NCI-H187 treated with DMSO at 0.1 percent for 48 hours (cell line): ENCODE measurements at places on chromosomes 6 and 20.

DNA sequence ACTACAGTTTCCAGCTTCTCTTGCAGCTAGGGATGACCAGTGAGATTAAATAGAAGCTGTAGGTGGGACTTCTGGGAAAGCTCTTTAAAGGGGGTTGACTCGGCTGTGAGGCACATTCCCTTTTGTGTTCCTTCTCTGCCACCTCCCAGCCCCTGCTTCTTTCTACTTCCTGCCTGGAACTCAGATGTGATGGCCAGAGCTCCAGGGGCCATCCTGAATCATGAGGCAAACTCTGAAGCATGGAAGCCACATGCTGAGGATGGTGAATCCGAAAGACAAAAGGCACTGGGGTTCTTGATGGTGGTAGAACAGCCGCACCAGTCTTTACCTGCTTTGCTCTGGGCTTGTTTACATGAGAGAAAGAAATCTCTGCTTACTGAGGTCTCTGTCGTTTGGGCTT, 9.1 kb downstream of the CEBPB start:
- DNase-seq, result no peak

DNA sequence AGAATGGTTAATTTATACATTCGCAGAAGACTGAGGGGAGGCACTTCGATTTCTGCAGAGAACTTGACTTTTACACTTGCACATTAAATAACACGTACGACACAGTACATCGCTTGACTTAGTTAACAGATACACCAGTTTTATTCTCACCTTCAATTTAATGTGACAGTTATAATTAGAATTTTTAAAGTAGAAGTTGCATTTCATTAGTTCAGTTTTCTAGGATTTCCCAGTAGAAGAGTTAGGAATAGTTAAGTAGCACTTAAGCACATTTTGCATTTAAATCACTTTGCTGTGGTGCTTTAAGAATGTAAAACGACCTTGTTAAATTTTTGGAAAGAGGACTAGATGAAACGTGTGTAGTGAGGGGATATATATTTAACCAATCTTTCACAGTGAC, 1.6 kb upstream of the BEND3 start:
- no peak for DNase-seq

DNA sequence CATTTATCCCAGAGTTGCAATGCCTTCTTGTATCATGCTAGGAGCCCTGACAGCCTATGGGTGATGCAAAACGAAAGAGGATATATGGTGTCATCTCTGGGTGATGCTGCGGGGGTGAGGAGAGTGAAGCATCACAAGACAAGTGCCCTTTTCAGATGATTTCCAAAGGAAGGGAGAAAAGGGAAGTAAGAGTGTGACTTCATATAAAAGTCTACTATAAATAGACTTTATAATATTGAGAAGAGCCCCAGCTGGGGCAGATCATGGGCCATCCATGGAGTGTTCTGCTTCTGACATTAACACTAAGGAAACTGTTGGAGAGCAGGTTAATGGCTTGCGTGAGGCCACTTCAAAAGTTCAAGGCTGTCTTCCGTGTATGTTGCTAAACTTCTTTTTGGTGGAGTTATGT, 4.4 kb downstream of the CD83 start:
- DNase-seq, result no peak

- no peak for DNase-seq
Measured at GRCh38 chr6:79498842-79499241, 38.4 kb downstream of the LCA5 start.

GRCh38 chr6:158194487-158195280, 26.5 kb downstream of the GTF2H5 start:
- no peak for DNase-seq

DNA sequence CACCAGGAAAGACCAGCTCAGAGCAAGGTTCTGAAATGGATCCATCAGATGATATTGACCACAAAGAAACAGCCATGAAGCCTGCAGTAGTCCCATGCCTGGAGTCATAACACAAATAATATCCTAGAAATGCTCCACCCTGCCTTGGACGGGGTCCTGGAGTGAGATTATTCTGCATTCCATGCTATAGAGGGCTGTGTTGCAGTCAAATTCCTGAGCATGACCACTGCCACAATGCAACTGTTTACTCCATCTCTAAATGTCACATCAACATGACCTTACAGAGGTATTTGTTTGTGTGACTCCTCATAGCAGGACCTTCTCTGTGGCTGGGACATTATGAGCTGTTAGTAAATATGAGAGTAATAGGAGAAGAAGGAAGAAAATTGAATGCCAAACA, 257.5 kb upstream of the TCF21 start:
- DNase-seq, result no peak

DNA sequence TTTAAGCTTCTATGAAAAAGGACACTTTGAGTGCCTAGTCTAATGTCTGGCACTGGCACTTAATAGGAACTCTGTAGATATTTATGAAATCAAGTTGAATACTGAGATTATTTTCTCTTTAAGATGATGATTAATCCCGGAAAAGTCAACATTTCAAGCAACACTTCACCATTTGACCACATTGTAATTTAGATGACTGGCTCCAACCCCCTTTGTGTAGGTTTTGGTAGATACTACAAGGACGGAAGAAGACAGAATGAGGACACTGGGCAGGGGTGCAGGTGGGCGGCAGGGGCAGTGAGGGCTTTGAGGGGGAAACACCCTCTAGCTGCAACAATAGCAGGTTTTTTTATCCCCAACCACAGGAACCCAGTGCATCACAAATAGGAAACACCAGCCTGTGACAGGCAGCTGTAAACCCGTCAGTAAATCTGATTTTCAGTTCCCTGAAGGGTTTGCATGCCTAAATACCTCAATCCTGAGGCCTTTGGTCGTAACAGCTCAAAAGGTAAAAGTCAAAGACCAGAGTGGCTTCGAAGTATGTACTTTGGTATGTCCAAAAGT, 4.6 kb downstream of the DTNBP1 start:
- no peak for DNase-seq

- DNase-seq, result no peak
Measured at GRCh38 chr6:42047790-42048405, 2.4 kb upstream of the TAF8 start.

GRCh38 chr6:45480752-45481415, 103.2 kb upstream of the SUPT3H start:
- DNase-seq, result no peak

DNA sequence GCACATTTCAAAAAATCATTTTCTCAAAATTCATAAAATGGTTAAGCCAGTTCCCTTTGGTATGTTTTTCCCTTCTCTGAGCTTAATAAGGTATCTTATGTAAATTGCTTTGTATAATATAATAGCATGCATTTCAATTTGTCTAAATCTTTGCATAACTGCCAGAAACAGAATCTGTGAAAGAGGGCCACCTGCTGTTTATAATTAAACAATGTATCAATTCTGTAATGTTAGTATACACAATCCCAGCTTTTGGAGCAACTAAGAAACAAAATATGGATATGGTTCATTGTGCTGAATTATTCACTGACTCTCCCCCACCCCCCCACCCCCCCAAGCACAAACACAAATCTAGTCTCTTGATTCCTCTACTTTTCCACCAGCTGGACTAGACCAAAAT, 54.8 kb downstream of the GPX5 start:
- no peak for DNase-seq

DNA sequence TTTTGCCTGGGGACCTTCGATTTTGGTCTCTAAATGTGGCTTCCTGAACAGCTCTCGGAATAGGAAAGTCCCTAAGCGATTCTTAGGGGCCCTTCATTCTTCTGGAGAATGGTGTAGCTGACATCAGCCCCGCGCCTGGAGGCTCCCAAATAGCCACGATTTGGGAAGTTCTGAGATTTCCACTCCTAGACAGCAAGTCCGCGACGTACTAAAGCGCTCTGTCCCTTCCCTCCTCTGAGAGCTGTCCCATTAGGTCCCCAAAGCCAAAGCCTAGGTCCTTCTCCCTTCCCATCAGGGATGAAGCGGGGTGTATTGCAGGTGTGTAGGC, 756 bp downstream of the MOXD1 start:
- no peak for DNase-seq

- DNase-seq, result no peak
Measured at GRCh38 chr6:149923327-149923986, 536 bp upstream of the RAET1G start.

DNA sequence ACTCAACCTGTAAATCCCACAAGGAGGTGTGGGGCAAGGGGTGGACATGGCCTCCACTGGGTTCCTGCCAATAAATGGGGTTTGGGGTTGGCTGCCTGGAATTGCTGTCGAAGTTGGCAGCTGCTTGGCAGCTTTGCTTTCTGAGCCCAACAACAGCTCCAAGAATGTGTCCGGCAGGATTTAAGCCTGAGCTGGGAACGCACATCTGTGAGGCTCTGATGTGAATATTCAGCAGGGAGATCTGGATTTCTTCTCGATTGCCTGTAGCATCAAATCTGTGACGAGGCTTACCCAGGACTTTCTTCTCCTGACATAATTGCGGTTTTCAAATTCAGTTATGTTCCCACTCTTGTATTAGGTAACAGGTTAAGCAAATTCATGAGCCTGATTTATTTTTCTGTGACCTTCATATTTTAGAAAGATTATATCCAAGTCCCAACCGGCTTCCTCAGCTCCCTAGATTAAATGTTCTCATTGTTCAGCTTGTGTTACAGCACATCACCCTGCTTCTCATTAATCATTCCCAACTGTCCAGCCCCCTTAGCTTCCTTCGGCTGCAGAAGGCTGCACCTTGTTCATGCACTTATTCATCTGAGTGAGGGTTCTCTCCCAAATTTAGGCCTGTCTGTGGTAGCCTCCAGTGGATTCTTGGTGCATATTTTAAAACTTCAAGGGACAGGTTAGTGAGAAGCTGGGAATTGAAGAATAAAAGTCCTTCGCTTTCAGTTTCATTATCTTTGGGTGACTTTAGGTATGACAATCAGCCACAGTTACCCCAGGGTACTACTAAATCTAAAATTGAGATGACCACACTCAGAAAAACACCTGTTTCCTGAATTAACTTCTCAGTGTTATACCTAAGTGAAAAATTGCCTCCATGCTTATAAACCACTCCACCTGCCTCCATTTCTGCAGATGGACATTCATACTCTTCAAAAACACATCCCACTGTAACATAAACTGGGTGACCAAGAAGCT, 310.0 kb downstream of the ESR1 start:
- no peak for DNase-seq

GRCh38 chr6:117481926-117482239, 591 bp upstream of the DCBLD1 start:
- no peak for DNase-seq

- no peak for DNase-seq
Measured at GRCh38 chr6:166419717-166420116, 37.0 kb upstream of the MPC1 start.

DNA sequence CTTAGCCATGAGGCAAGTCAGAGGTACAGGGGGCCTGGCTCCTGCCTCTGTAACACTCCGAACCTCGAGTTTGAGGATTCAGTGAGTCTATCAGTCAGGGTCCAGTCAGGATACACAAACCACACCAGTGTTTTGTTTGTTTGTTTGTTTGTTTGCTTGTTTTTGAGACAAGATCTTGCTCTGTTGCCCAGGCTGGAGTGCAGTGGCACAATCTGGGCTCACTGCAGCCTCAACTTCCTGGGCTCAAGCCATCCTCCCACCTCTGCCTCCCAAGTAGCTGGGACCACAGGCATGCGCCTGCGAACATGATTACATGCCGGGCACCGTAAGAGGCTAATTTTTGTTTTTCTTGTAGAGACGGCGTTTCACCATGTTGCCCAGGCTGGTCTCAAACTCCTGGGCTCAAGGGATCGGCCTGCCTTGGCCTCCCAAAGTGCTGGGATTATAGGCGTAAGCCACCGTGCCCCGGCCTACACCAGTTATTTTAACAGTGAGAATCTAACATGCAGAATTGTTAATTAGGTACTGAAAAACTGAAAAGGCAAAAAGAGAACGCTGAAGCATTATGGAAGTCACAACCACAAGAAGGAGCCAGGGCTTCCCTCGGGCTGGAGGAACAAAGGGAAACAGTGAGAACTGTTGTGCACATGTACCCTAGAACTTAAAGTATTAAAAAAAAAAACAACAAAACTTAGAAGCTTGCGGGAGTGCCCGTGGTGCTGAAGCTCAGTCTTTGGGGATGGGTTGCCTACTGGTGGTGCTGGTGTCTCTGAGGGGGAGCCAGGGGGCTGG, 40.4 kb downstream of the SRSF3 start:
- DNase-seq, result no peak

DNA sequence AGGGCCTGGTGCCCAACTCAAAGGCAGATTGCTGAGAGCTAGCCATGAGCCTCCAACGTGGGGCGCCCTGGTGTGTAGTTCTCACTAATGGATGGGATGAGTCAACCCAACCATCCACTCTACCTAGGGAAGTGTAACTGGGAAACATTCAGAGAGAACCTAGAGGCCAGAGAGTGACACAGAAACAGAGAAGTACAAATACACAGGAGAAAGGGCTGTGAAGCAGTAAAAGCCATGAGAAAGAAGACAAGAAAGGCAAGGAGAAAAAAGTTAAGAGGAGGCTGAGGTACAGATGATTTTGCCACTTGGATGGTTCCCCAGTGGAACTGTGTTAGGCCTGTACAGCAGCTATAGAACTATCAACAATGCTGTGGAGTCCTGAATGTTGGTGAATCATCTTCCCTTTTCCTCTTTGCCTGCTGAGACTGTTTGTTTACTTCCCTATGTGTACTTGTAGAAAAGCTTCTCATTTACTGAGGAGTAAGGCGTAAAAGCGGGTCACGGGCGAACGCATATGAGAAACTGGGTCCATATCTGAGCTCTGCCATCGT, 39.0 kb downstream of the MAN1A1 start:
- DNase-seq, result no peak

DNA sequence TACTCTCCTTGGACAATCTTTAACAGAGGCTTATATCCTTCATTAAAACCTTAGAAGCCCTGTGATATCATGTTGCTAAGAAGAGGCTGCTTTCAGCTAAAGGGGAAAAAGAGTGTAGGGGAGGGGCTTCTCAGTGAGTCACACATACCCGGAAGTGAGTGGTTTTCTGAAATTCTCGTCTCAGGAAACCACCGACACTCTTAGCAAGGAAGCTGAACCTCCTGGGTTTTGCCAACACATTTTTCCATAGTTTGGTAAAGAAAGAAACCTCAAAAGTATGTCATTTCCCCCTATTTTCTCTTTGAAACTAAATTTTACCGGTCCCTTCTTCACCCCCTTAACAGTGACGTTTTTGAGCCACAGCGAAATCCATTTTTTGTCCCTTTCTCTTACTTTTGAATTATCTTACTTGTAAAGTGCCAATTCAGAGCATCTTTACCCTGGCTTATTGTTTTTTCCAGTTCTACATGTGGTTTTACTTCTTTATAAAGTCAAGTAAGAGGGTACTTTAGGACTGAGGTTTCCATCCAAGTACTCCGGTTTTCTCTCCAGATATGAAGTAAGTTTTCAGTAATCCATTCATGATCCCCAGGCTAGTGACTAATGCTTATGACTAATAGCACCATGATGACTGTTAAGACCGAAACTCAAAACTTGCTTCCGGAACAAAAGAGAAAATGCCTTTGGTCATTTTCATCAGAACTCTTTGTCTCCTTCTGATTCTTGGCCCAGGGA, 219.3 kb downstream of the ARHGAP18 start:
- DNase-seq, result no peak

DNA sequence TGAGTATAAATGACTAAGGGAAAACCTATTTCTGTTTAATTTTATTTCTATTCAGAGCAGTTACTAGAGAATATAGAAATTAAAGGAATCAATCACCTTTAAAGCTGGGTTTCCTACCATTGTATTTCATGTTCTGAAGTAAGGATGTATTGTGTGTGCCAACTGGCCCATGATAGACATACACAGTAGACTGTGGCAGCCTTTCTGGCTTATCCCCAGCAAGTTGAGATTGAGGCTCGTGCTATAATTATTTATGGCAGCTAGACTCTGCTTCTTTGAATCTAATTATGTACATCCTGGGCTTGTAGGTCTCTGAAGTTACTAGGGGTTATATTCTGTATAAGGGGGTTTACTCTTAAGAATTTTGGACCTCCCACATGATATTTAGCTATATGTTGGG, 44.4 kb downstream of the ZNF292 start:
- no peak for DNase-seq
